Activated CD4-positive, alpha-beta T cell treated with anti-CD3 and anti-CD28 coated beads for 48 hours (primary cell): ENCODE measurements at places on chromosomes 1 and 21.
A peak's percentile ranks its signal among the peaks of the same experiment; 100 is the strongest.

GRCh38 chr1:20353836-20354235 is 63.2 kb downstream of the VWA5B1 start:
- DNase-seq: no peak

- DNase-seq: no peak
Measured at GRCh38 chr1:57881639-57882038, 457.8 kb upstream of the DAB1 start.

GRCh38 chr21:33374080-33374449 is 29.1 kb upstream of the IFNGR2 start:
- DNase-seq: no peak

DNA sequence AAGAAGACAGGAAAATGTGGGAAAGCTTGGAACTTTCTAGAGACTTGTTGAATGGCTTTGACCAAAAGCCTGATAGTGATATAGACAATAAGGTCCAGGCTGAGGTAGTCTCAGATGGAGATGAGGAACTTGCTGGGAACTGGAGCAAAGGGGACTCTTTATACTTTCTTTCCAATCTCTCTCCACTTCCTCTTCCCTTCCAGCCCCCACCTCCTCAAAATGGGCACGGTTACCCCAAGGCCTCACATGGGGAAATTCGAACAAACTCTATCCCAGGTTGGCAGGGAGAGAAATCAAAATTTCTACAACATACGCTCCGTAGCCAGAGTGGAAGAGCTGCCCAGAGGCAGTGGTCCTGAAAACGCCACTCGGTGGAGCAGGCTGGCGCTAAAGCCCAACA is 15.2 kb downstream of the PPT1 start:
- DNase-seq: no peak

DNA sequence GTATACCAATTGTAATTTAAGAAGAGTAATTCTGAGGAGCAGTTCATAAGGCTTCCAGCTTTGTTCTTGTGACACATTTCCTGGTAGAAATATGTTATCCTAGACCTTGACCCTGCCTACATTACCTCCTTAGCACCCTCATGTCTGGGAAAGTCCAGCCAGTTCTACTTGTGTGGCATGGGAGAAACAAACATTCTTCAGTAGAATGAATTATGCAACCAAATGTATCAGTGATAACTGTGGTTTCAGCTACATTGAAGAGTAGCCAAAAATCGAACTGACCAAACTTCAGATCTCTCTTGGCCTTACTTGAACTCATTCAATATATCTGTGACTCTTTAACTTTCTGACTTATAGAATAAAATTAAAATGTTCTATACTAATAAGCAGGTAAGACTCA is 308.1 kb upstream of the LYPLAL1 start:
- DNase-seq: no peak

DNA sequence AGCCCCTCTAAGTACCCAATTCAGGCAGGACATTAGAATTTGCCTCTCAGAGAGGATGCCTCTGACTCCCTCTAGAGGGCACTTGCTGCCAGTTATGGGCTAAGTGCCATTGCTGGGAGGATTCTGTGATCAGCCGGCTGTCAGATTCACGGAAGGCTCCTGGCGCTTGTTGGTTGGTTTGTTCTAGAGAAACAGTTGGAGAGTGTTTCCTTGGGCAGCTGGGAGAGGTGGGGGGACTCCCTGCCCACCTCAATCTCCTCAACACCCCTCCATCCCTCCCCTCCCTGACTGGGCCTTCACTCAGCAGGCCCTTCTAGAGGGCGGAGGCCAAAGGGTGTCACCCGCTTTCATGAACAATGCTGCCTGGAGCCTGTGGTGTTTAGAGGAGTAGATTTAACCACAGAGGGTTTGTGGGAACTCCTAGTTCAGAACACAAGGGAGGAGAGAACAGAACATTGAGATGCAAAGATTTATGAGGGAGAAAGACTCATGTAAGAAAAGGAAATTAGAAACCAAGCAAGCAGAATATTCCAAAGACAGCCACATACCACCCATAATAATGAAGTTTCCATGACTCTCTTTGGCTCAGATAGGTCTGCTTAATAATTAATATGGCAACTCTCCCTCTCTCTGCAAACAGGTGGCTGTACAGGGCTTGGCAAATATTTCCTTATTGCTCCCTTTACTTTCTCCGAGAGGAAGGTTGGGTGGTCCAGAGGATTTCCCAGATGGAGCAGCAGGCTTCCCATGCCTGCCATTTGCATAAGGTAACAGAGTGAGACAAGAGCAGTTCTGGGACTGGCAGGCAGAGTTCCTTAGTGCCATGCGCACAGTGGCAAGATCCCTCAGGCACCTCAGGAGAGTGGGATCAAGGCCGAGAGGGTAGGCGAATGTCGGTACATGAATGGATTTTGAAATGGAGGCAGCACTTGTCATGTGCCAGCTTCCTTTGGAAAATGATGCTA is 30.0 kb upstream of the ACP6 start:
- peak; percentile 63 for DNase-seq

- DNase-seq: no peak
Measured at GRCh38 chr1:237566581-237566980, 324.1 kb downstream of the ZP4 start.
